ENCODE measurements at places on chromosomes 11 and 22.

DNA sequence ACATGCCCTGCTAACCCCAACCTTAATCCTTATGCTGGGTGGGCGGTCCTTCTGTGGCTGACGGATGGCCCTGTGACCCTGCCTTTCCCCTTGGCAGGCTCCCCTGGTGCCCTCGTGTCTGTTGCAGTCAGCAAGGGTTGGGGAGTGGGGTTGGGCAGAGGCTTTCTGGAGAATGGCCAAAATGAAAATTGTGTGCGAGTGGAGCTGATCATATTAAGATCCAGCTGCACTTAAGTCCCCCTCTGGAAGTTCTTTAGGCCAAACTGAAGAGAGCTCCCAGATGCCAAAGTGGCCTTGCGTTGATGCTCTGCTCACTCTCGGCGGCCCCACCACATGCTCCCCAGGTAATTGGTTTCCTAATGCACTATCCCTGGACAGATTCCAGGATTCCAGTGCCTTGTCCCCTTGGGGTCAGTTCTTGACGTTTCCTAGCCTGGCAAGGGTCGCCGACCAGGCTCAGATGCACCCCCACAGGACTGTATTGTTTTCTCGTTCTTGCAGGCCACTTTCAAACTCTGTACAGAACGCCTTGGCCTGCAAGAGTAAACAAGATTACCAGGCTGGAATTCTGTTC, 16.4 kb upstream of the C11orf96 start:
- DNase-seq: no peak

DNA sequence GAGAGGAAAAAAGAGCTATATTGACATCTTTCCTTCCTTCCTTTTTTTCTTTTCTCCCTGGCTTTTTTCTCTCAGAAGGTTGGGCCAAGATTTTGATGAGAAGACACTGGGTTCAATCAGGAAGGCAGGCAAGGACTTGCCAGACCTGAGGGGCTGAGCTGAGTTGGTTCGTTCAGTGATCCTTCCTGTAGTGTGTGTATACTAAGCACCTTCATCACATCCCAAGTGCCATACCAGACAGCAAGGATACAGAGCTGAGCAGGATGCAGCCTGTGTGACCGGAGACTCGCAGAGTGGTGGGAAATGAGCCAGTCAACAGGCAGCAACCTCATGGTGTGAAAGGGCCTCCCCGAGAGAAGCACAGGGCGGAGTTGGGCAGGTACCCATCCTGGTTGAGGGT, 95.5 kb downstream of the SPON1 start:
- DNase-seq: no peak

- DNase-seq: peak; percentile 55
Observed at GRCh38 chr11:124917115-124917637, 1.9 kb upstream of the HEPN1 start.

DNA sequence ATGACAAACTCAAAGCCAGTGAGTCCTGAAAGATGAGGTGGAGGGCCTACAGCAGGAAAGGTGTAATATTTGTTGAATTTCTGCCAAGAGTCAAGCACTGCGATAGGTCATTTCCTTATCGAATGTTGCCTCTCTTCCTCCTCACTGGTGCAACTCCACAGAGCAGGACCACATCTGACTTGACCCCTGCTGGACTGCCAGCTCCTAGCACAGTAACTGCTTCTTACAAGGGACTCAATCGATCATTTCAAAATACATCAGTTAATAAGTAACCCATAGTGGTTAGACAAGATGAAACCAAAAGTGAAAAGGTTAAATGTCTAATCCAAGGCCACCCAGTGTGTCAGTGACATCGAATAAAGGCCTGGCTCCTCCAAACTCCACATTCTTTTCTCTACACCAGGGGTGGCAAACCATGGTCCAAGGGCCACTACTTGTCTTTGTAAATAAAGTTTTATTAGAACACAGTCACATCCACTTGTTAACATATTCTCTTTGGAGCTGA, 98.5 kb upstream of the CSNK2A3 start:
- DNase-seq: no peak

GRCh38 chr22:37206118-37206840, 6.0 kb downstream of the SSTR3 start:
- DNase-seq: no peak

- peak; percentile 16 for DNase-seq
Observed at GRCh38 chr11:36333897-36334296, 37.8 kb downstream of the PRR5L start.

GRCh38 chr11:87239001-87239400, 201.3 kb downstream of the TMEM135 start:
- no peak for DNase-seq

DNA sequence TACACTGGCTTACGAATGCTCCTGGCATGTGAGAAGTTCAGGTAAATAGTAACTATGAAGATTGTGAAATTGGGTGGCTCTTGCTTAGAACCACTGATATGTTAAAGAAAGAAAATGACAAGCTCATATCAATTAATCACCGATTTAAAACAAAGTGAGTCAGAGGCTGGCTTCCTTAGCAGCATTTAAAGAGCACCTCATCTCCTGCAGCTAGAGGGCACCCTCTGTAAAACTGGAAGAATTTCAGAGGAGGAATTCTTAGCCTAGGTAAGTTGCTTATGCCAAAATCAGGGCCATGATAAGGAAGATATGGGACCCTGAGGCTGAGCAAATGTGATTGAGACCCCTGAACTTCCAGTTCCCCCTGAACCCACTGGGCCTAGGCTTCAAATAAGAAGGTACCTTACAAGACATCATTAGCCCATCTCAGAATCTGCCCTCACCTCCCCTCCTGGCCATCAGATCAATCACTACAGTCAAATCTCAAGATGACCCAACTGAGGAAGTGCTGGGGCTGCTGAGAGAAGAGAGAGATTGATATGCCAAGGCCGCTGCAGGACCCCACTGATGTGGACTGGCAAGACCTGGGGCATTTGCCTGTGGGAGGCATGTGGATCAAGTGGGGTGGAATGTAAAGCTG, 8.6 kb upstream of the CD3E start:
- no peak for DNase-seq

DNA sequence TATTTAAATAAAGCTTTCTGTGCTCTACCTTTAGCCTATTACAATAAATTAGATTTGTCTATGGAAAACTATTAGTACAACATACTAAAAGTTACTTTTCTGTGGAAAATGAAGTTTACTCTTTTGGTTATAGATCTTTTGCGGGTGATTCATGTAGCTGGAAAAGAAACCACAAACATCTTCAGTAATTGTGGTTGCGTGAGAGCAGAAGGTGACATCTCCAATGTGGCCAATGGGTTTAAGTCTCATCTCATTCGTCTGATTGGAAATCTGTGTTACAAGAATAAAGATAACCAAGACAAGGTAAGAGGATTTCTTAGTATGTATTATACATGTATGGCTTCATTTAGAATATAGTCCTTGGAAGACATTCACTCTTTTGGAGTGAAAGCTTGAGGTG, 68.6 kb downstream of the ATXN10 start:
- no peak for DNase-seq

- no peak for DNase-seq
Observed at GRCh38 chr11:60482361-60482760, 10.2 kb upstream of the MS4A12 start.

GRCh38 chr11:19615341-19616183, 97.1 kb upstream of the NAV2 start:
- no peak for DNase-seq

- DNase-seq: no peak
Observed at GRCh38 chr22:45358127-45358526, 48.4 kb downstream of the FAM118A start.

- no peak for DNase-seq
Observed at GRCh38 chr11:19246816-19247215, 6.1 kb upstream of the E2F8 start.

GRCh38 chr11:89220684-89221339, 43.1 kb downstream of the TYR start:
- no peak for DNase-seq

DNA sequence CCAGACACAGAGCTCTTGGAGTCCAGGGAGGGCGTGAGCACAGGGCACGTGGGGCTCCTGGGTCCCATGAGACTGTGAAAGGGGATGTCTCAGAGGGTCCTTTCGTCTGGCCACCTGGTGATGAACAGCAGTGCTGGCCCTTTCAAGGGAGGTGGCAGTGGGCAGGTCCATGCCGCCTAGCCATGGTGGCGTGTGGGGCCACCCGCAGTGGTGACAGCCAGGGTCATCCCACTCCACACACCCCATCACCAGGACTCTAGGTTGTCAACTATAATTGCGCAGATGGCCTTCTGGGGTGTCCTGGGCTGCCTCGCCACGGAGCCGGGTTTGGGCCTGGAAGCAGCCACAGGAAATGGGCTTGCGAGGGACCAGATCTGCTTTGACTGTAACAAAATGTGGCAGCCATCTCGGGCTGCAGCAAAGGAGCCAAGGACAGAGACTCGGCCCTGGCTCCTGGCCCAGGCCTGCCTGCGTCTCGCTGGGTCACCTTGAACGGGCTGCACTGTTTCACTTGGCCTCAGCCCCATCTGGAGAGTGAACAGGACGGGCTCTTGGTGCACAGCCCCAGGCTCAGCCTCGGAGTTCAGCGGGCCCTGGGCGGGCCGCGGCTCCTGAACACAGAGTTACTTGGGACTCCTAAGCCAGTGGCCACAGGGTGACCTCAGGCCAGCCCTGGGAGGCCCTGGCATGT, 1350.5 kb downstream of the BRD1 start:
- no peak for DNase-seq

- DNase-seq: no peak
Observed at GRCh38 chr11:12164061-12165014, 53.9 kb downstream of the MICAL2 start.

- DNase-seq: no peak
Observed at GRCh38 chr11:77467233-77467632, 6.7 kb downstream of the PAK1 start.

- DNase-seq: no peak
Observed at GRCh38 chr11:69204246-69204940, 48.7 kb downstream of the SMIM38 start.

GRCh38 chr22:50314455-50315288, 7.2 kb upstream of the PLXNB2 start:
- no peak for DNase-seq

DNA sequence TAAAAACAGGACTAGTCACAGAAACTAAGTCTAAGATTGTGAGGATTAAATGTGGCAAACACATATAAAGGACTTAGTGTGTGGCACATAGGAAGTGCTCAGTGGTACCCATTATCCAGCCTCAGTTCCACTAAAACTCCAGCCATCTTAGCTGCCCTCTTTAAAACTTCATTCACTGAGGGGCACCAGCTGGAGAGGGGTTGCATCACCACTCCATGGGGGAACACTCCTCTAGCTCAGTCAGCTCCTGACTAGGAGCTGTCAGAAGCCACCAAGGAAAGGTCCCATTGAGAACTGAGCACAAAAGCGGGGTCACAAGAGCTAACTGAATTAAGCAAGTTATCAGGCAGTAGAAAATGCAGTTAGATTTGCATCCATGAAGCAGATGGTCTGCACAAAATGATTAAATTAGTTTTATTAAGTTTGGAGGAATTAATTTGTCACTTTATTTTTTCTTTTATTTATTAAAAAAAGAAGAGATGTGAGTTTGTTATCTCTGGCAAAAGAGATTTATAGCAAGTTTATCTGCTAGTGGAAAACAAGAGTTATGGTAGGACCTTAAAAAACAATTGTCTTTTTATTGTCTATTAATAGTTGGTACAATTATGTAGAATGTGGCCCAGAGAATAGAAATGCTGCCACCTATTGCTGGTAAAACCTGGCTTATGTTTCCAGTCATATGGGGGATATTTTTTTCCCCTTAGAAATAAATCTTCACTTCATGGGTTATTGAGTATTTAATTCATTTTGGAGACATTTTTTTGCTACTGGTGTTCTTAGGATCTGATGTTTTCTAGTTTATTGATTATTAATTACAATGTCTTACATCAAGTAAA, 95.7 kb downstream of the NAV2 start:
- DNase-seq: no peak

DNA sequence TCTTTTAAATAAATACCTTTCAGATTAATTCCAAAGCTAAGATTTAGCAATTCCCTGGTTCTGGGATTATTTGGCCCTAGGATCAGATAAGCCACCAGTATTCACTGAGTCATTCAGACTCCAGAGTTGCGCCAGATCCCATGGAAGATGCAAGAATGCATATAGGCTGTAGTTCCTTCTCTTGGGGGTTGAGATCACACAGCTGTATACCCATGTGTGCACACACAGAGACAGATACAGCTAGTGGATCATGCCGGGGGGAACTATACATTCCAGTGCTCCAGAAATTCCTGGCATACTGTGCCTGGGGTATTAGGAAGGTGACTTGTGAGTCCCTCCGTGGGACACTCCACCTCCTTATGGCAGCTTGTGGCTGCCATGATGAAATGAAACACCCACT, 75.4 kb downstream of the ZBTB16 start:
- DNase-seq: no peak

GRCh38 chr11:57251491-57252104, 14.5 kb upstream of the APLNR start:
- DNase-seq: no peak

DNA sequence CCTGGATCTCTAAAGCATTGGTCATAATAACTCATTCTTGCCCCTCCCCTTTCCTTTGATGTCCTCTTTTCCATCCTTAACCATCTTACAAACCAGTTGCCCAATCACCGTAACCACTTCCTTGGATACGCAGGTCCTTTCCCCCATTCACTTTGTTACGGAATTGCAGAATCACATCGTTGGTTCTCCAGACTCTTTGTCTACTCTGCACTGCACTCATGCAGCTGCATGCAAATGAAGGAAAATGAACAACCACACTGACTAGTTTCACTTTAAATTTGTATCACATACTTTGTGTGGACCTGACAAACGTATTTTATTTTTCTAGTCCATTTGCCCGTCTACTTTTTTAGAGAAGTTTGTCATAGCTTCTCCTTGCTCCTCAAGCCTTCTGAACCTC, 69.9 kb downstream of the SLC5A12 start:
- DNase-seq: no peak

DNA sequence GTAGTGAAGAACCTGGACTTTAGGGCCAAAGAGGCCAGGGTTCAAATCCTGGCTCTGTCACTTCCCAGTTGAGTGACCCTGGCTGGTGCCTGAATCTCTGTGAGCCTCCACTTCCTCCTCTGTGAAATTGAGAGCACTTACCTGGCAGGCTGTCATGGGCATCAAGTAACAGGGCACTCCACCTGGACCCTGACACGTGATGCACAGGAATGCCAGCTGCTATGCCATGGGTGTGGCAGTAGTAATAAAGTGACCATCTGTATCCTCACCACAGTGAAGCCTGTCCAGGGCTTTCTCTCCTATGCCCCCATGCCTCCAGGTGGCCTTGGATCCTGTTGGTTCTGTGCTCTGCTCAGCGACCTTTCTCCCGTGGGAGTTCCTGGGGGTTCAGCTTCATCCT, 29.8 kb upstream of the PPP6R3 start:
- DNase-seq: no peak

DNA sequence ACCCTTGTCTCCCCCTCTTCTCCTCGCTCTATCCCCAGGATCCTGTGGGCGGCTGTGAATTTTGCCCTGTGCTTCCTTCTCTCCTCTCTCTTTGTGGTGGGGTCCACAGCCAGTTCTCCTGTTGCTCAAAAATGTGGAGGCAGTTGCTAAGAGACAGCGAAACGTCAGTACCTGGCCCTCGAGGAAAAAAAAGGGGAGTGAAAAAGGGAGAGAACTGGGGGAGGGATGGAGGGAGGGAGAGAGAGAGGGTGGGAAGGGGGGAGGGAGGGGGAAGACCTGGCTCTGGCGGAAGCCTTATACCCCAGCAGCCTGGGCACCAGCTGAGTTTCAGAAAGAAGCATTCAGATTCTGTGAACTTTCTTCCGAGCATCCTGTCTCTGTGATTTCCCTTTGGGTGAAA, 2.1 kb upstream of the LRRC55 start:
- no peak for DNase-seq

Measured in AG08396 (cell line).